OCI-LY7 (cell line): ENCODE measurements at places on chromosomes 16 and 17.

- peak; percentile 5 for DNase-seq
These were observed 31.7 kb upstream of the KCNJ2 start for GRCh38 chr17:70137451-70138230.

DNA sequence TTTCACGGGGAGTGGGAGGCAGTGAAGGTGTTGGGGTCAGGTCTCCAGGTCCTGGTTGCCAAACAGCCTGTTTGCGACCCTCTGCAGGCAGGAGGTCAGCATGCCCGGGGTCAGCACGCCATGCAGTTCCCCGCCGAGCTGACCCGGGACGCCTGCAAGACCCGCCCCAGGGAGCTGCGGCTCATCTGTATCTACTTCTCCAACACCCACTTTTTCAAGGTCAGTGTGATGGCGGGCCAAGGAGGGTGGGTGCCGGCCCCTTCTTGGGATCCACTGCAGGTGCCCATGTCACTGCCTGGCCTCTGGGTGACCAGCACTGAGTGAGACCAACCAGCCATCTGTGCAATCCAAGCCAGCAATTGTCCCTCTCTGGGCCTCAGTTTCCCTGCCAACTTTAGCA lies 21.3 kb downstream of the ADGRG5 start:
- no peak for DNase-seq

- DNase-seq = peak; percentile 55
These were observed 5.6 kb downstream of the CRYBA1 start for GRCh38 chr17:29252101-29252791.

DNA sequence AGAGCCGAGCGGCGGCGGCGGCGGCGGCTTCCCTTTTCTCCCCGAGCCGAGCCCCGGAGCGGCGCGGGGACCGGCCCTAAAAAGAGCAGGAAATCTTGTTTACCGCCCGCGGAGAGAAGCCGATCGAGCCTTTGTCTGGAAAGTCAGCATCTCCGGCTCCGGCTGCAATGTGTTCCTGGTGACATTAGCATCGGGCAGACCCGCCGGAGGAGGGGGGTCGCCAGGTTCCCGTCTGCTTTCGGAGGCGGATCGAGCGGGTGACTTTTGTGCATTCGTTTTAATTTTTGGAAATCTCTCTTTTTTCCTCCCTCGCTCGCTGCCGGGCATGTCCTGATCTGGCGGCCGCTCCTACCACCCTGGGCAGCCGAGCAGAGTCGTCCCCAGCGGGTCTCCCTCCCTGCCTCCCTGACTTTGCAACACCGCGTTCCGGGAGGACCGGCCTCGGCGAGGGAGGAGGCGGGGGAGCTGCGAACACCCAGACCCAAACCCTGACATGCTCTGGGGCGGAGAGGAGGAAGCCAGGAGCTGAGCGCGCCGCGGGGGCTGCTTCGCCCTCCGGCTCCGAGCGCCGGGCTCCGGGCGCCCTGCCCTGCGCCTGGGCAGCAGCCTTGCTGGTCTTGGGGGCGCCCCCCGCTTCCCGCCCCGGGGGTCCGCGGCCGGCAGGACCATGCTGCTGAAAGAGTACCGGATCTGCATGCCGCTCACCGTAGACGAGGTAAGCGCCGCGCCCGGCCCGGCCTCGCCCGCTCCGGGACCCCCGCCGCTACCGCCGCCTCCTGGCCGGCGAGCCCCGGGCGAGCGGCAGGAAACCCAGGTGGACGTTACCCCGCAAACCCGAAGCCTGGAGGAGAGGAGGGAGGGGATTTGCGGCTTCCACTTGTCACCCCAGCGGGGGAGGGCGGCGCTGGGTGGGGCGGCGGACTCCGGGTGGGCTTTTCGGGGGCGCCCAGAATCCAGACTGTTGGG lies 690 bp downstream of the PITPNC1 start:
- DNase-seq = peak; percentile 84

GRCh38 chr17:38730526-38731379 lies 612 bp downstream of the CISD3 start:
- peak; percentile 25 for DNase-seq

DNA sequence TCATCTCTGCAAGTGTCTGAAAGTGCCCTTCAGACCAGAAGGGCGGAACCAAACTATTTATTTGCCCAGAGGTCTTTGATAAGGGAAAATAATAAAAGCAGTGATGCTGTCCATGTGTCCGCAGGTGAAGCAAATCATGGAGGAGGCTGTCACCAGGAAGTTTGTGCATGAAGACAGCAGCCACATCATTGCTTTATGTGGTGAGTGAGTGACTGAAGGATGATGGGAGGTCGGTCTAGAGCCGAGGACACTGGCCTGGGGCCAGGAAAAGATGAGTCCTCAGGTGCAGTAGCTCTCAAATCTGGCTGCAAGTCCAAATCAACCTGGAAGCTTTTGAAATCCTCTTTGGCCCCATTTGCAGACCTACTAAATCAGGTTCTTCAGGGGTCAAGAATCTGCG lies 6.1 kb downstream of the SGSM2 start:
- no peak for DNase-seq

DNA sequence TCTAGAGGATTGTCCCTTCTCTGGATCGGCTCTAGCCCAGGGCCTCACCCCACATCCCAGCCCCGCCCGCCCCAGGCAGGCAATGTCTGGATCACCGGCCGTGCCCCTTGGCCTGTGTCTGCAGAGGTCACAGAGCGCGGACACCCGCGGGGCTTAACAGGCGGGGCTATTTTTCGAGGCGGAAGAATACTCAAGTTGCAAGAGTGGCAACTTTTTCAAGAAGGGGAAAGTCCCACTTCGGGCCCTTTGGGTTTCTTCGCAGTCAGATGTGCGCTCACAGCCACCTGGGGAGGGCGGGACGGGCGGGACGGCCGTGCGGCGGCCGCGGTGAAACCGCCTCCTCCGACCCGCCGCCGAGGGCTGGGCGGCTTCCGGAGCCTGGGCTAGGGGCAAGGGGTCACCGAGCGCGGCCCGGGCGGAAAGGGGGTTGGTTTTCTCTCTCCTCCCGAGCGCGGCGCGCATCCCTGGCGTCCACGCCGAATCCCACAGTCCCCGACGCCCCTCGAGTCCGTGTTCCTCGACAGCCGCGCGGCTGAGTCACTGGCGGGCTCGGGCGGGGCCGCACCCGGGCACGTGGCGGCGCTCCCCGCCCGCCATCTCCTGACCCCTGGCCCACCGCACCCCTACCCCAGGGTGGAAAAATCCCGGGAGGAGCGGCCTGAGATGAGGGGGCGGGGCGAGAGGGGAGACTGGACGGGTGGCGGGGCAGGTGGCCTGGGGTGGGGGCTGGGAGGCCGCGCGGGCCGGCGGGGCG lies 1.2 kb upstream of the PFN1 start:
- DNase-seq = peak; percentile 93

- no peak for DNase-seq
These were observed 134.7 kb downstream of the SNX29 start for GRCh38 chr16:12111223-12111622.

GRCh38 chr17:82734987-82735866 lies at the start of gene FN3K:
Gene FN3K (plus strand): TSS chr17:82735615. CDS start chr17:82735637, 22 bp downstream.
- no peak for DNase-seq

- DNase-seq = no peak
These were observed 109.0 kb downstream of the HS3ST3A1 start for GRCh38 chr17:13492737-13493122.

GRCh38 chr17:15981208-15981607 lies 18.3 kb downstream of the ZSWIM7 start:
- peak; percentile 10 for DNase-seq

DNA sequence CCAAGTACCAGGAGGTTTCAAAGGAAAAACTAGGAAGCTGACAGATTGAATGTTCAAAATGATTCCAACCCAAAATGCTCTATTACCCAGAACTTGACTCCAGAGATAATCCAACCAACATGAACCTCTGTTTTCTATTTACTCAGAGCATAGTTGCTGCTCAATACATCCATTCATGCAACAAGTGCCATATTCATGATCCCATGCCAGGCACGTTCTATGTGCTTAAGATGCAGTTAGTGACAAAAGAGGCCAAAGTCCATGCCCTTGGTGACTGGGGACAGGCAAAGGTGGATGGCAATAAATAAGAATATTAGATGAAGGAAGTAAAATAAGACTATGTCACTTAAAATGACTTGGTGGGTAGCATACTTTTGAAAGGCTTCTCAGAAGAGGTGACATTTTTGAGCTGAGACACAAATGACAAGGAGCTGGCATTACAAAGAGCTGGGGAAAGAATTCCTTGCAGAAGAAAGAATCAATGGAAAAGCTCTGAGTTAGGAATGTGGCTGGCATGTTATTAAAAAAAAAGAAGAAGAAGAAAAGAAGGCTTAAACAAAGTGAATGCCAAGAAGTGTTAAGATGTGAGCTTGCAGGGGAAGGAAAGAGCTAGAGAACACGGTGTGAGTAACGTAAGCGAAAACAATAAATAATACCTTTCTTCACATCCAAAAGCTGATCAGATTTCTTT lies 34.5 kb downstream of the TOX3 start:
- DNase-seq = no peak

- no peak for DNase-seq
These were observed 110.2 kb upstream of the CPHXL start for GRCh38 chr16:75836347-75837010.

DNA sequence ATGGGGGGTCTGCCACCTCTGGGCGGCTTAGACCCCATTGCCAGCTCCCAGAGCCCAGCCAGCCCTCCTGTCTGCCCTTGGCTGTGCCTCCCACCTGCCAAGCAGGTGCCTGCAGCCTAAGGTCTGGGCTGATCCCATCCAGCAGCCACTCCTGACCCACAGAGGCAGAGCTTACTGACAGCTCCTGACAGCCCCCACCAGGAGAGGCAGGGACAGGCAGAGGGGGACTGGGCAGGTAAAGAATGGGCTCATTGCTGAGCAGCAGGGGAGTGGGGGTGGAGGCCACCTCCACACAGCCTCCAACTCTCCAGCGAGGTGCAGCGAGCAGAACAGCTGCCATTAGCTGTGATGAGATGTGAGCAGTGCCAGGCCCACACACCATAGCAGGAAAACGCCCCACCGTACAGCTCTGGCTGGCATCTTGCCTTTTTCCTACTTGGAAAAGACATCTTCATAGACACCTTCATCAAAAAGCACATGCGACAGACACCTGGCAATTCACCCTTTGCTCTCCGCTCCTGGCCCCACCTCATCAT lies 164.4 kb downstream of the C16orf78 start:
- no peak for DNase-seq

DNA sequence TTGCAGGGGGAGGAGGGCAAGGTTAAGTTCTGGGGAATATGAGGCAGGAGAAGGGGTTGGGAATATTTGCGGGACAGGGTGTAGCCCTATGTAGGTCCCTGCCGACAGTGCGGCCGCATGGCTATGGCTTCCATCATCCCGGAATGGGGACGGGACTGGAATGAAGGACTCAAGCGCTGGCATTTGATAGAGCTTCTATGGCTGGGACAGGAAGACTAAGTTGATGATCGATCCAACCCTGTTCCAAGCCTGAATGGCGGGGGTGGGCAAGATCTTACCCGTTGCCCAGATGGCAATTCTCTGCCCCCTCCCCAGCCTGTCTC lies 47.1 kb downstream of the SRCIN1 start:
- no peak for DNase-seq

DNA sequence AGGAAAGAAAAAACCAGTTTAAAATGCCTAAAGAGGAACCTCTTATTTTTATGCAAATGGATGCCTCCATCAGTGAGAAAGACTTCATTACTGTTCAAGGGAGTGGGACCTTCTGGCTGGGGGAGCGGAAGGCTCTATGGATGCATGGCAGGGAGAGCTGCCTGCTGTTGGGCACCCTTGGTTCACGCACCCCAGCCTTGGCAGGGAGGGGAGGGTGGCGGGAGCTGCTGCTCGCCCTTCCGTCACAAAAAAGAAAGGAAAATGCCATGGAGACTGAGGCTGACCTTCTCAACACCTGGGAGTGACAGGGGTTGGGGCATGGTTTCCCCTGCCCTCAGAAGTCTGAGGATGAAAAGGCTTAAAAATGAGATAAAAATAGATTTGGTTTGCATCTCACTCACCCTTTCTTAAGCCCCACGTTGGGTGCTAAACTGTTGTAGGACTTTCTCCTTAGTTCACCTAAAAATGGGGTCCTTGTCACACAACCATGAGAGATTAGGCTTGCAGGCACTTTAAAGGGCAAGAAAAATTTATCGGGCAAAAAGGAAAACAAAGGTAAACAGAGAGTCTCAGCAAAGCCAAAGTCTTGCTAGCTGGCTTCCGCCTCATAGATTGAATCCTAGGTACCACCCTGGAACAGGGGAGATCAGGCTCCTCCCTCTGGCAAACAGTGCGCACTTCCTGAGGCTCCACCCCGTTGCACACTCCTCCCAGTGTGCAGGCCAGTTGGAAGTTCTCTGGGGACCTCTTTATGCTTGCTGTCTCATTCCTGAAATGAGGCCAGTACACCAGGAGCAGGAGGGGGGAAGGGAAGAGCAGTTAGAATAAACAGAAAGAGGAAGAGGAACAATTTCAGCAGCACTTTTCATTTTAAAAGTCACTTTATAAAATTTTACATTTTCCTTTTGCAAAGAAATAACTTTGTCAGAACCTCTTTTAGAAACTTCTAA lies 31.6 kb downstream of the PHKB start:
- peak; percentile 82 for DNase-seq

GRCh38 chr17:1623057-1623630 lies 5.5 kb downstream of the SLC43A2 start:
- no peak for DNase-seq

- no peak for DNase-seq
These were observed 1.6 kb downstream of the BAHCC1 start for GRCh38 chr17:81396722-81397313.

DNA sequence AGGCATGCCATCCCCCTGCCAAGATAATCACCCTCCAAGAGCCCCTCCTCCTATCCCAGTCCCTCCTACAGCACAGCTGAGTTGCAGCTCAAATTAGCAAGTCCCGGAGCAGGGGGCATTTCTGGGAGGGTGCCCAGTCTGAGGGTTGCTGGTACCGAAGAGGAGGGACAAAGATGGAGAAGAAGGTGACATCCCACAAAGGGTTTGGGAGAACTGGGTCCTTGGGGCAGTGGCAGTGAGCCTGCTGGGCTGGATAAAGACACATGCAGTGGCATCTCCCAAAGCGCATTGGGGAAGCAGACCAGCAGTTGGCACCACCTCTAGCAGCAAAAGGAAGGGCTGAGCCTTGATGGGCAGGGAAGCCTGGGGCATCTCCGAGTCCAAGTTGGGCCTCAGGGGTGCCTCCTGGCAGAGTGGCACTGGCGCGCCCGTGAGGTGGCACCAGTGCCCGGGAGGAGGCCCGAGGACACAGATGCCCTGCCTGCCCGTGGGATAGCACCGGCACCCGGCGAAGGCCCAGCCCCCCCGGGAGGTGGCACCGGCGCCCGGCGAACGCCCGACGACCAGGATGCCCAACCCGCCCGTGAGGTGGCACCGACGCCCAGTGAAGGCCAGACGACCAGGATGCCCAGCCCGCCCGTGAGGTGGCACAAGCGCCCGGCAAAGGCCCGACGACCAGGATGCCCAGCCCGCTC lies 622 bp downstream of the TOM1L2 start:
- no peak for DNase-seq

- no peak for DNase-seq
These were observed 116.0 kb upstream of the SOX9 start for GRCh38 chr17:72004611-72005331.

DNA sequence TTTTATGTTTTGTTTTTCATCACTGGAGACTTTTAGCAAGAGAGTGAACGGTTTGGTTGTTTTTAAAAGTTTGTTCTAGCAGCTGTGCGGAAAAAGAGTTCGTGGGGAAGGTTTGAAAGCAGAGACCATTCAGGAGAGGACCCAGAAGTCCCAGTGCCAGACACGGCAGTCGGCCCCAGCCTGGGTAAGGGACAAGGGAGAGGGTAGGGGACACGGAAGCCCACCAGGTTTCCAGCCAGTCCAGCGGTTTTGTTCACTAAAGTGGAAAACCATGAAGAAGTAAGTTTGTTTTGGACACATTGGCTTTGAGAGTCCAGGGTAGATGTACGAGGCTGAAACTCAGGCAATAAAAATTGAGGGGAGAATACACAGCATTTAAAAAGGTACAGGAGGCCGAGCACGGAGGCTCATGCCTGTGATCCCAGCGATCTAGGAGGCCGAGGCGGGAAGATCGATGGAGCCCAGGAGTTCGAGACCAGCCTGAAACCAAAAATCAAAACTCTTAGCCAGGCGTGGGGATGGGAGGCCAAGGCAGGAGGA lies 56.8 kb upstream of the RPH3AL start:
- no peak for DNase-seq
